Kasumi-1 (cell line): ENCODE measurements at places on chromosomes 1 and 21.

DNA sequence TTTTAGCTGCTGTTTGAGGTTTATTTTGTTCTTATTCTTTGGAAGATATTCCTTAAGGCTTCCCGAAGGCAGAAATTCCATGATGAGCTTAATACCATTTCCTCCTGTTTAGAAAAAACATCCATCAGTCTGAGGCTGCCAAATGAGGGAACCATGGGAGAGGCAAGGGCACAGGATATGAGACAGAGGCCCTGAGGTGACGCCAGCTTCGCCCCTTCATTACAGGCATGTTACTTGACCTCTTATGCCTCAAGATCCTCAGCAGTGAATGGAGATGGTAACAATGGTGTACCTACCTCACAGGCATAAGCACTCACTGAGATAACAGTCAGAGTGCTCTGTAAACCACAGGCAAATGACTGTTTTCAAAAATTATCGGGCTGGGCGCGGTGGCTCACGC, 93.6 kb downstream of the RAVER2 start:
- DNase-seq, result no peak

DNA sequence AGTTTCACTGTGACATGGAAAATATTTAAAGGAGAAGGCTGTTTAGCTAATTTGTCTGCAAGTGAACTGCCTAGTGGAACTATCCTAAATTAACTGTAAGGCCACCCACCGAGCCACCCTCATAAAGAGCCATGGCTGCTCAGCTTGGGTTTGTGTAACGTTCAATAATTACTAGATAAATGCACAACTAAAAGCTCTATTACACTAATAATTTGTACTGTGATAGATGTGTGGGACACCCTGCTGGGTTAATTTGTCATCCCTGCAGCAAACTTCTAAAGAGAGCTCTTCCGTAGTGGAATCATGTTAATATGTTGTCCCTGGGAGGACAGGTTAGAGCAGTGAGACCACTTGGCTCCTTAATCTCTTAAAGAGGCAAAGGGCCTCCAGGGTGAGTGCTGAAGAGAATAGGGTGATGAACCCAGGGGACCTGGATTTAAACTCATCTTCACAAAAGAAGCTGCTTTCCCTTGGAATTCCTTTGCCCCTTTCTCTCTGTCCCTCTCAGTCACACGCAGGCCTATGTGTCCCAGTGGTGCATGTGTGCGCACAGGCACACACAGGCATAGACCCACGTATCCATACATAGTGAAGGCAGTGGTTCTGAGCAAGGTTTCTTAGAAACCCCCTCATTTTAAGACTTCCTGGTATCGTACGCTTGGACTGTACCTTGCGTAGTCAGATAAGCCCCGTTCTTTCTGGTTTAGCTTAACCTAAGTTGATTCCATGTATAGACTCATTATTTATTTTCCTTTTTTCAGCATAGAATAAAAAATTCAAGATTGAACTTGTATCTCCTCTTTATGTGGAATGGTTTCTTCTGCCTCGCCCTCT, 310.3 kb downstream of the NFIA start:
- DNase-seq, result no peak

DNA sequence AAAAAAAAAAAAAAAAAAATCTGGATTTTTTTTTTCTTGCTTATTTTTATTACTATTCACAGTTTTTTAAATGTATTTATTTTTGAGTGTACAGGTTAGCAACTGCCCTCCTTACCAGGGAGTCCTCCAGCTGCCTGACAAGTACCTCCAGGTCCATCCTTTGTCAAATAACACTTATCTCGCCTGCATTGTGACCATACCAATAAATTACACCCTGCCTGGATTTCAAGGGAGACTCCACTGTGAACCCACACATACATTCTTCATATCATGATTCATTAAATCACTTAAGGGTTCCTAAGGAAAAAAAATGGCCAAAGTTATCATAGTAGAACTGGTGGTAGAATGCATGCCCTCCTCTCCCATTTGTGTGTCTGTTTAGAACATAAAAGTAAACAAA, 38.4 kb downstream of the EEIG2 start:
- no peak for DNase-seq

DNA sequence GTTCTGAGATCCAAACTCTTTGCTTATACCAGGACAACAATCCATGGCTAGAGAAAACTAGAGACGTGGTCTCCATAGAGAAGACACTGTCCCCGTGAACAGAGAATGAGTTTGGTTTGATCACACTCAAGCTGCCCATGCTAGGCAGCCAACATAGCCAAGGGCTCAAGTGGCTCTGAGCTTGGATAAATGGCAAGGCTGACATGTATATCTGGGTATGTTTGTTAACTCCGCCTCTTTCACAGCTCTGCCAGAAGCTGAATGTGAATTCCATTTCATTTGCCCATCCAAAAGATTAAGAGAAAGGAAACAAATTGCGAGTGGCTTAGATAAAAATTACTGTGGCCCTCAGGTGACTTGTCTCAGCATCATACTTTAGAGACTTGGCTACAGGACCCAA, 38.0 kb downstream of the ILDR2 start:
- DNase-seq, result no peak

DNA sequence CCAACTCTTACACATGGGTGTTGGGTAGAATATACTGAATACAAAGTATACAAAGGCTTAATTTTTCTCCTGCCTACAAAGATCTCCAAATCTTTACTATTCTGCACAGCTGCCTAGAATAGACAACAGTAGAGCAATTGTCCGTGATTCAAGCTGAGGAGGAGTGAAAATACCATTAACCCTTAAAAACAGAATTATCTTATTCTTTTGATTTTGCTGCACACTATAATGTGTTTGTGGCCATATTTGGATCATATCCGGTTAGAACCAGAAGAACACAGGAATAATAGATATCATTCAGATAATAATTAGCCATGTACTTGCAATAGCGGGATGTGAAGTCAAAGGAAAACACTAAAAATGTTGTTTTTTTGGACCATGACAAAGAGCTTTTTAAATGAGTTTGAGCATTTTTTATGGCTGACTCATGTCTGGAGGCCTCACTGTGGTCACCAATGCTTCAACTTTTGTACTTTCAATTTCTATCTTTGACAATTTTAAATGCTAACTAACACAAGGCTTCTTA, 197.6 kb upstream of the FOXD3 start:
- DNase-seq, result no peak

DNA sequence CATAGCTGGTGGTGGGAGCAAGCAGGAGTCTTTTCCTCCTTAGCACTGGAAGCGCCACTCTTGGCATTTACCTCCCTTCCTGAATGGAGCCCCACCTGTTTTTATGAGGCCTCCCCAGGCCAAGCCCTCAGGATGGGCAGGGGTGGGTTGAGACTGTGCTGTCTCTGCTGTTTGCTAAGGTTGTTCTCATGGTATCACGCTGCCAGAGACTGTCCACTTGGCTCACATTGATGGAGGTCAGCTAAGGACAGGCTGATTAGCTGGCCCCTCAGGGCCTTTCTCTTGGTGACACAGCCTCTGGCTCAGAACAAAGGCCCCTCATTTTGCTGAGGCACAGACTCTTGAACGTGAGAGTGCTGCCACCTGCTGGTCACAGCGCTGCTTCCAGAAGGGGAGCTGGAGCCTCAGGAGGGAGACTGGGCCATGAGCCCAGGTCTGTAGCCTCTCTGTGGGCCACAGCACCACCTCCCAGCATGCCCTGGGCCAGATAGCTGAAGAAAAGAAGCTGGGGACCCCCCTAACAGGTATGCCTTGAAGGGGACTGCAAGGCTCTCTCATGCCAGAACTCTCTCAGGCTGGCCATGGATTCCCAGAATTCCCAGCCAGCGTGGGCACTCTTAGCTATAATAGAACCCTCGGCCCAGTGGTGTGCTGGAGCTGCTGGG, 85.6 kb downstream of the CD58 start:
- peak; percentile 68 for DNase-seq

GRCh38 chr21:46247699-46248421, 19.3 kb upstream of the LSS start:
- DNase-seq, result no peak

DNA sequence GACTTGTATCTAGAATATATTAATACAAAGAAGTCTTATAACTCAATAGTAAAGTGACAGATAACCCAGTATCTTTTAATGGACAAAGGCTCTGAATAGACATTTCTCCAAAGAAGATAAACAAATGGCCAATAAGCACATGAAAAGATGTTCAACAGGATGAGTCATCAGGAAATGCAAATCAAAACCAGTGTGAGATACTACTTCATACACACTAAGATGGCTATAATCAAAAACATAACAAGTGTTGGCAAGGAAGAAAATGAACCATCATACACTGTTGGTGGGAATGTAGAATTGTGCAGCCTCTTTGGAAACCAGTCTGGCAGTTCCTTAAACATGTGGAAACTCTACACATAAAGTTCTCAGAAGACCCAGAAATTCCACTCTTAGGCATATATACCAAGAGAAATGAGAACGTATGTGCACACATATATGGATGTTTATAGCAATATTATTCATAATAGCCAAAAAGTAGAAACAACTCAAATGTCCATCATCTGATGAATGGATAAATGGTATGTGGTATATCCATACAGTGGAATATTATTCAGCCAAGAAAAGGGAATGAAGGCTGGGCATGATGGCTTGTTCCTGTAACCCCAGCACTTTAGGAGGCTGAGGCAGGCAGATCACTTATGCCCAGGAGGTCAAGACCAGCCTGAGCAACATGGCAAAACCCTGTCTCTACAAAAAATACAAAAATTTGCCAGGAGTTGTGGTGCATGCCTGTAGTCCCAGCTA, 9.9 kb upstream of the MPL start:
- DNase-seq, result no peak

DNA sequence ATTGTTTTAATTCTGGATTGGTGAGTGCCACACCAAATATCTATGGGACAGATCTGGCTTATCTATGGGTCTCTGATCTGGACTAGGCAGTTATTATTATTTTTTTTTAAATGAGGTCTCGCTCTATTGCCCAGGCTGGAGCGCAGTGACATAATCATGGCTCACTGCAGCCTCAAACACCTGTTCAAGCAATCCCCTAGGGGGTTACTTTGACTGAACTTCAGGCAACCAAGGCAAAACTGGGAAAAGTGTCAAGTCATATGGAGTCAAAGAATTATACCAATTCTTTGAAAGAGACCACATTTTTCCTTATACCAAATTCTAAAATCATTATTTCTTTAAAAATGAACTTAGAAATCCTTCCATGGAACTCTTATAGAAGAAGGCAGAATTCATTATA, 129.1 kb upstream of the HOOK1 start:
- DNase-seq, result no peak

DNA sequence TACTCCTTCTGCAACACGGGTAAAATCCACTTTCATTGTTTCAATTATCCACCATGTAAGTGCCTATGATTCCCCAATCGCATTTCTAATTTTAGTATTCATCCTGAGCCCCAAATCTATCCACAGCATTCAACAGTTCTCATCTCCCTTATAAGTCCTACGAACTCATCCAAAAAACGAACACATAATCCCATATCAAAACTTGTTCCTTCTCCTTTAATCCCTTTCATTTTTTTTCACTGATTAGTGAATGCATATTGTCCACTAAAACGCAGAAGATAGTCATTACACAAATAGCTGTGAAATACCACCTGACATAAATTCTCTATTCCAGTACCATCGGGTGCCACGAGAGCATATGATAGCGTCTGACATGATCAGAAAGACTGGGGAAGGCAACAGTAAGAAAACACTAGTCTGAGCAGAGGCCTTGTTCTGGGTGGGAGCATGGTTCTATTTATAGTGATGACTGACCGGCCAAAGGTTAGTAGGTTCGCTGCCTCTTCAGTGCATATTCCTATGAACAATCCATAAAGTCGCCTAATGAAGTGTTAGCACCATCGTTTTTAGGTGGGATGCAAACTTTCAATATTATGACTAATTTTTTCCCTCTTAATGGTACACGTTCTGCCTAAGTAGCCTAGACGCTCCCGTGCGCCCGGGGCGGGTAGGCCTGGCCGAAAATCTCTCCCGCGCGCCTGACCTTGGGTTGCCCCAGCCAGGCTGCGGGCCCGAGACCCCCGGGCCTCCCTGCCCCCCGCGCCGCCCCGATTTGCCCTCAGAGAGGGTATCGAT, 648 bp downstream of the ATP5PF start:
- peak; percentile 47 for DNase-seq

- no peak for DNase-seq
Observed at GRCh38 chr1:30768830-30769718, 11.5 kb upstream of the LAPTM5 start.

GRCh38 chr1:77316966-77317365, 35.1 kb downstream of the AK5 start:
- no peak for DNase-seq

- DNase-seq, result no peak
Observed at GRCh38 chr1:30751830-30752650, 5.5 kb downstream of the LAPTM5 start.

DNA sequence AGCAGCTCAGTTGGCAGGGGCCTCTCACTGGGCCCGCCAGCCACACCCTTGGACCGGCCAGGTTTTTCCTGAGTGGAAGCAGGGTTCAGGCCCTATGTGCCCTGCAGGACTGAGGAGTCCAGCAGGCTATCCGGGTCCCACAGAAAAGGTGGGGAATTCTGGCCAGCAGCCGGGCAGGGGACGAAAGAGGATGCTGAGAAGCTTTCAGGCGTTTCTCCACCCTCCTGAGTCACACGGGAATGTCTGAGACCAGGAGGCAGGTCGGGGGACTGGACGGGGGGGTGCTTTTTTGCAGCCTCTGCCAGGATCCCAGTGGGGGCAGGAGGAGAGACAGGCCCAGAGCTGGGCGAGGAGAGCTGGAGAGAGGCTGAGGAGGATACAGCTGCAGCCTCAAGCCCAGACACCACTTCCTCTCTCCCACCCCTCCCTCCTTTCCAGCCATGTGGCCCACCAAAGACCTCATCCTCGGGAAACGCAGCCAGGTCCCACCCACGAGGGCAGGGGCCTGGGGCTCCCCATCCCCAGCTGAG, 105.4 kb downstream of the SPSB1 start:
- DNase-seq, result peak; percentile 13

GRCh38 chr21:33924766-33925100, 9.1 kb upstream of the ATP5PO start:
- no peak for DNase-seq

GRCh38 chr1:147851149-147851548, 51.4 kb upstream of the GJA8 start:
- DNase-seq, result no peak

- DNase-seq, result no peak
Observed at GRCh38 chr1:19606817-19607642, 37.1 kb upstream of the NBL1 start.

DNA sequence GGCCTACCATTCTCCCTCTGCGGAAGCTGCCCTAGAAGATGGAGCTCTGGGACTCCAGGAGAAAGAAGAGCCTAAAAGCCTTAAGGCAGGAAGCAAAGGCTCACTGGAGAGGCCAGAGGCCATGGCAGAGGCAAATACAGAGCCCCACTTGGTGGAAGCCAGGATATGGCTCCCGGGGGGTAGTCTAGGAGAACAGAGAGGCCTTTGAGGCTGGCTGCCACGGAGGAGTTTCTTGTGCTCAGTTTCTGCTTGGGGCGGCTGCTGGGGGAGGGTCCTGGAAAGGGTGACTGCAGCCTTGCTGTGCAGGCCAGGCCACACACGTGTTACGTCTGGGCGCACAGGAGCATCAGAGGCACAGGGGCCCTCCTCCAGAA, 5.4 kb downstream of the CC2D1B start:
- no peak for DNase-seq

- DNase-seq, result no peak
Observed at GRCh38 chr1:208145167-208145566, 99.0 kb downstream of the PLXNA2 start.

GRCh38 chr1:109516872-109517271, 7.3 kb upstream of the AMIGO1 start:
- no peak for DNase-seq
